Activated CD8-positive, alpha-beta memory T cell treated with anti-CD3 and anti-CD28 coated beads for 48 hours (primary cell): ENCODE measurements at places on chromosomes 5 and 9.

DNA sequence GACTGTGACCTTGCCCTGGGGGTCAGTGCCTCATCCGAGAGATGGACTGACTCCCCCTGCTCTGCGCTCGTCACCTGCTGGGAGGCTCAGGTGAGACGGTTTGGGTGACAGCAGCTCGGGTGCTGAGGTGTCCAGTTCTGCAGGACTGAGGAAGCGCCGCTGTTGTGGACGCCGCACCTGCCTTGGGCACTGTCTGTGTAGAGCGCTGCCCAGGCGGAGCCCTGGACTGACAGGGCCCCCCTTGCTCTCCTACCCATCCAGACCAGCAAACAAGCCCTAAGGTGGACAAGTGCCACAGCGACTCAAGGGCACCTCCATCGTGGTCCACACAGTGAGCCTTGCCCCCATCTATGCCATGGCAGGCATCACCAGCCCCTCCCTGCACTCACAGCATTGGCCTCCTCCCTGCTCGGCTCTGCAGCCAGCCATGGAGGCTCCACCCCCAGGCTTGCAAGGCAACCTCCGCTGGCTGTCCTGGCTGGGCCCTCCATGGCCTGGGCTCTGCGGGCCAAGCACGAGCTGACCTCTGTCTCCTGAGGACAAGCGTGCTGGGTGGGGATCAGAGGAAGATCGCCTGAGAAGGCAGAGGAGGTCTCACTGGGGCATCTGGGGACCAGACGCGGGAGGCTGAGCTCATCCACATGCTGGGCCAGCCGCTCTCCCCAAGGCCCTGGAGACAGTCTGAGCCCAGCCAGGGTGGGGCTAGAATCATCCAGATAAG is 87.1 kb upstream of the COL5A1 start:
- DNase-seq = no peak

- DNase-seq = no peak
Observed at GRCh38 chr9:8876303-8876702, 1076.7 kb upstream of the DMAC1 start.

DNA sequence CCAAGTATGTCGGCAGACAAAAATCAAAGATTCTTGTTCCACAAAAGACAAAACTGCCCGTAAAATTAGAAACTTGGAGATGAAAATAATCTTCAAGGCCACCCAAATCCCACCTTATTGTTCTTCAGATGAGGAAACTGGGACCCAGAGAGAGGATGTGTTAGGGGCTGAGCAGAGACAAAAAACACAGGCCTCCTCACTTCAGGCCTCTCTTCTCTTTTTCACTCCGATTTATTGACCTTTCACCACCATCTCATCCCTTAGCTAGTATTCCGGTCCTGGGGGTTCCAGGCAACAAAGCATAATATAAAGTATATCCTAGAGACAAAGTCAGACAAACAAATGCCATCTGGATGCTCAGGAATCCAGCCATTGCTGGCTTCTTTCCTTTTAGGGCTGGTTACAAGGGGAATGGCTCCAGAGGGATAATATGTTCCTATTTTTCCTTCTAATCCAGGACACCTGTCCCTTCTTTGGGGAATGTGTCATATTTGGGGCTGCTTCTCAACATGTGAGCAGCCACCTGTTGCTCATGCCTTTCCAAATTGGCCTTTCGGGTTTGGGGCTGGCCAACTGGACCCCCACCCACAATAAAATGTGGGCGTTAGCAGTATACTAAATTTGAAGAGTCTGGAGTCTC is 42.2 kb upstream of the AFAP1L1 start:
- no peak for DNase-seq

DNA sequence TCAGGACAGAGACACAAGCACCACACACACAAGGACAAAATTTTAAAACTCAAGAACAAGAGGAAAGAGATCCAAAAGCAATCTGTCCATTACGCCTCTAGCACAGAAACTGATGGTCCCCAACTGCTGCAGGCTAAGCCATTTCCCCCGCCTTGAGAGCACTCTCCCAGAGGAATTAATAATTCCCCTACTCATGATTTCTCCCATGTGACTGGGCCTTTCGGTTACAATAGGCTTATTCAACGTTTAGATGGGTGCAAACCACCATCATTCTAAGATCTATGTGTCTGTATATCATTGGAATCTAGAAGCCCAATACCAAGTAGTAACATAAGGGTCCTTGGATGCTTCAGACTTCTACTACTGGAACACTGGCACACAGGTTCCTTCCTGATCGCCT is 18.8 kb downstream of the BRD8 start:
- DNase-seq = no peak

- no peak for DNase-seq
Observed at GRCh38 chr5:98734646-98735045, 38.8 kb upstream of the RGMB start.

GRCh38 chr9:109861918-109862317 is 81.9 kb downstream of the PALM2AKAP2 start:
- DNase-seq = no peak

DNA sequence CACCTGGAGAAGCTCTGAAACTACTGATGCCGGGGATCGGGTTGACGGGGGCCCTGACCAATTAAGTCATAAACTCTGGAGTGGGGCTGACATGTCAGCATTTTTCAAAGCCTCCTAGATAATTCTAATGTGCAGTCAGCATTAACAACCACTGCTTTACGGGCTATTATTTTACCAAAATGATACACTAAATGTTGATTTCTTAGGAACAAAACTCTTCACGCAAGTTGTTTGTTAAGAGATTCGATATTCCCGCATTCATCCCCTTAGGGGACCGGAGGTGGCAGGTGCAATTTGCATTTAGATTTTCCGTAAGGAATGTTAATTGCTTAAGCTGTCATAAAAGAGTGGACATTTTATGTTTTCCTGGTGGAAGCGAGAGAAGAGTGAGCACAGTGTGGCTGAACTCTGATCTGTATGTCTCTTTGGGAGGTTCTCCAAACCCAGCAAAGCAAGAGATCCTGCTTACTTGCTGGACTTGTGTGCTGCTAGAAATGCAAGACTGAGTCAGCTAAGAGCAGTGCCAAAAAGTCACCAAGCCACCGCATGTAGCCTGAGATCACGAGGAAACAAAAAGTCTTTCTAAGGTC is 77.6 kb downstream of the UGCG start:
- no peak for DNase-seq

- DNase-seq = no peak
Observed at GRCh38 chr9:131018621-131019020, 9.6 kb downstream of the LAMC3 start.

GRCh38 chr9:110546411-110546871 is 33.1 kb downstream of the SVEP1 start:
- DNase-seq = no peak

- no peak for DNase-seq
Observed at GRCh38 chr5:101153526-101153925, 250.4 kb upstream of the ST8SIA4 start.

DNA sequence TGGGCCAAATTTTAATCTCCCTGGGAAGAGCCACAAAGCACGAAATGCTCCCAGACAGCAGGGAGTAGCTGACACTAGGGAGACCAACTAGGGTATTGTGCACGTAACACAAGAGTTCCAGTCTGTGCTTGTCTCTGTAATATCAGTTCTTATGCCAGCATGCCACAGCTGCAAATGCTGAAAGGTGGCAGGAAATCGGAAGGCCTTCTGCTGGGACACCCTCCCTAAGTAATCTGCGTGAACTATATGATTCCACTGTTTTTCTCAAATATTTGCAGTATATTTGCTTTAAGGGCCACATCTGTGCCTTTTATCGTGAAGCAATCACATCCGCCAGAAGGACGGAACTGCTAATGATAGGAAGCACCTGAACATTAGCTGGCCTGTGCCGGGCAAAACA is 12.6 kb downstream of the VLDLR start:
- no peak for DNase-seq

DNA sequence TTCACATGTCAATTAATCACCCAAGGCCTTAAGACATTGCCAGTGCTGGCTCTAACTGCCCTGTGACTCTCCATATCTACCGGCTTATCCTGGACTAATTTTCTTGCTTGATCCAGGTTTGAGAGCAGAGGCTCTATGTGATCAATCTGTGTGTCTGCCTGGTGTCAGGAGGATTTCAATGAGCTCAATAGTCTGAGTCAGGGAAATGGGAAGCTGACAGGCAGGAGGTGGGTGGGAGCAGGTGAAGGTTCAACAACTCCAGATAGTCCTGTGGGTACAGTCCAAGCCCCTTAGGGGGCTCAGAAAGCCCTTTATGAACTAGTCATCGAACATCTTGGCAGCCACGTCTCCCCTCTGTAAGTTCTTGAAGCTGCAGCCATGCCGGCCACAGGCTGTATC is 72.2 kb downstream of the SHB start:
- no peak for DNase-seq

- DNase-seq = no peak
Observed at GRCh38 chr5:5787373-5787772, 364.9 kb downstream of the ICE1 start.

DNA sequence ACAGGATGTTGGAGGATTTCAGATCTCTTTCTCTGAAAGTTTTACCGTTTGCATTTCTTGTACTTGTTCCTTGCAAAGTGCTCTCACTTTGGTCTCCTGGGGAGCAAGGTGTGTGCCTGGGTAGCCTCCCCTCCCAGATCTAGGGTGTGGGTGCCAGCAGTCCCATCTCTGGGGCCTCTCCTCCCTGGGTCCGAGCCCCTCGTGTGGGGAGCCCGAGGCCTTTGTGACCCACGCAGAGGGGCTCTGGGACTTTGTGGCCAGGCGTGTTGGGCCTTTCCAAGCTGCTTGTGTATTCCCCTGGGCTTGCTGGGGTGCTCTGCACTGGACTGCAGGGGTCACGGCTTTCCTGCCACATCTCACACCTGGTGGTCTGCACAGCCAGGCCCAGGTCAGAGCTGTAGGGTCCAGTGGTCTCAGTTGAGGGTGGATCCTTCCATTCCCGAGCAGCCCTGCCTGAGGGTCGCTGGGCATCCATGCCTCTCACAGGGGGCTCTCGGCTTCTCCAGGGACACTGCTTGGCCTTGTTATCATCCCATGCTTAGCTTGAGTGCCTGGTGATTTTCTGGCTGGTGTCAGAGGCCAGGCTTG is 96.3 kb downstream of the CACNA1B start:
- DNase-seq = no peak

DNA sequence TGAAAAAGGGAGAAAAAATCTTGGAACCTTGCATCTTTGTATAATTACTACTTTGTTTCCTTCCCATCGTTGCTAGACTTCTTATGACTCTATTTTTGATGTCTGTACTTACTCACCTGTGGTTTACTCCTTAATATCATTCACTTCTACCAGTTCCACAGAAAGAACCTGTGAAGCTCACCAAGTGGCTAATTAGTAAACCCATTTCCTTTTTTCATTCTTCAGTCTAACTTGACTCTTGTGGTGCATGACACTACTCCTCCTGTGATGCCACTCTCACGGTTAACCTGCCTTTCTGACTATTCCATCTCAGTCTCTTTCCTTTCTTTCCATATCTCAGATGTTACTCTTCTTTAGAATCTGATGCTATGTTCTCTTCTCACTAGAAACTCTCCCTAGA is 14.6 kb downstream of the RECK start:
- DNase-seq = no peak

- DNase-seq = no peak
Observed at GRCh38 chr5:17259630-17260257, 42.3 kb downstream of the BASP1 start.

- no peak for DNase-seq
Observed at GRCh38 chr5:149664083-149664482, 66.0 kb upstream of the PPARGC1B start.

GRCh38 chr5:79357398-79357797 is 121.5 kb downstream of the JMY start:
- no peak for DNase-seq

GRCh38 chr5:1228120-1228519 is 2.9 kb downstream of the SLC6A18 start:
- no peak for DNase-seq

GRCh38 chr5:60634051-60634450 is 65.9 kb downstream of the DEPDC1B start:
- no peak for DNase-seq

GRCh38 chr5:14266171-14266570 is 123.0 kb downstream of the TRIO start:
- no peak for DNase-seq

DNA sequence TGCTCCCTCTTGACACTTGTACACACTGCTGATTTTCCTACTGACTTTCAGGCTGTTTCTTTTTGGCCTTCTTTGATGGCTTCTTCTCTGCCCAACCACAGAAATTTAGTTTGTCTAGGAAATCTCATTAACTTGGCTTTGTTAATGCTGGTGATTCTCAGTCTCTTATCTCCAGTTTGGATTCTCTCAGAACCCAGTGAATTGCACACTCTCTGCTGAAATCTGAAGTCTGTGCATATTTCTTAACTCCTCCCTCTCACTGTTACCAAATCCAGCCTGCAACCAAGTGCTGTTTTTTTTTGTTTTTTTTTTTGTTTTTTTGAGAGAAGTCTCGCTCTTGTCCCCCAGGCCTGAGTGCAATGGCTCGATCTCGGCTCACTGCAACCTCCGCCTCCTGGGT is 117.2 kb downstream of the CDC42SE2 start:
- DNase-seq = no peak

DNA sequence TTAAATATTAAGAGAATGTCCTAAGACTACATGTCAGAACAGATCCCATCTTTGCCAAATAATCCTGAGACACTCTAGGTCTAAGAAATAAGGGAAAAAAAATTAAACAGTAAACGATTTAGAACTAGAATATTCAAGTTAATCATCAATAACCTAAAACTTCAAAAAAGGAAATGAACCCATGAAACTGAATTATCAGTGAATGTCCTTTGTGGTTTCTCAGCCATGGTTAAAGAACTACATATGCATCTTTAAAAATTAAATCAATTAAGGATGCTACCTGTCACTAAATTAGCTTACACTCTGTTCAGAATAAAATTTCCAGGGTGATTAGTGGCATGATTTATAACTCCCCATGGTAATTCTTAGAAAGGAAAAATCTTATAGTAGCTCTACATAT is 850.0 kb upstream of the C9orf72 start:
- no peak for DNase-seq

DNA sequence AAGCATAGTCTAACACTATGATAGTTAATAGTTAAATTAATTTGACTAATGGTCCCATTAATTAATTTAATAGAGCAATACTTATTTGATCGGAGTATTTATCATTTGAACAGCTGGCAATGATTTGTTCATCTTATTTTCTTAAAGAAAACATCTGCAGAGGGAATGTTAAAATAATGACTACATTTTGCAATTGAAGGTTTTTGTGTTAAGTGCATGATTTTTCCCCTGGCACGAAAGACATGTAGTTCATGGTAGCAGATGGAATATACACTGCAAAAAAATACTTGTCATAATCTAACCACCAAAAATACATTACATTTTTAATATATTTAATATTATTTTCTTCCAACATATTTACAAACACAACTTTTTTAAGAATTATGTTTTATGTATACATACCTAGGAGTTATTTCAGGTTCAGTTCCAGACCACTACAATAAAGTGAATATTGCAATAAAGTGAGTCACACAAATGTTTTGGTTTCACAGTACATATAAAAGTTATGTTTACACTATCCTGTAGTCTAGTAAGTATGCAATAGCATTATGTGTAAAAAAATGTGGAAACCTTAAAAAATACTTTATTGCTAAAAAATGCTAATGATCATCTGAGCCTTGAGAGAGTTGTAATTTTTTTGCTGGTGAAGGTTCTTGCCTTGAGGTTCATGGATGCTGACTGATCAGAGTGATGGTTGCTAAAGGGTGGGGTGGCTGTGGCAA is 292.6 kb upstream of the DAB2 start:
- DNase-seq = no peak
